Cerebellum (tissue), 4 donors: ENCODE measurements at places on chromosomes 3 and 15. TPM values are rescaled to one million over a fixed set of nuclear protein-coding genes. Genes with fewer than 3 reads are reported as not detected.

ULK3 gene
- 38.7 TPM for total RNA-seq

PHLDB2 gene
- 9.1 TPM for total RNA-seq

DPPA2 gene
- total RNA-seq: not detected

HTR3E gene
- total RNA-seq: not detected

HRG gene
- not detected for total RNA-seq

CCDC32 gene
- 15.2 TPM for total RNA-seq

DTX3L gene
- total RNA-seq: 4.4 TPM

TXNRD3 gene
- total RNA-seq: 13.2 TPM

POPDC2 gene
- 1.7 TPM for total RNA-seq

GOLGA8T gene
- total RNA-seq: 0.64 TPM

DNA sequence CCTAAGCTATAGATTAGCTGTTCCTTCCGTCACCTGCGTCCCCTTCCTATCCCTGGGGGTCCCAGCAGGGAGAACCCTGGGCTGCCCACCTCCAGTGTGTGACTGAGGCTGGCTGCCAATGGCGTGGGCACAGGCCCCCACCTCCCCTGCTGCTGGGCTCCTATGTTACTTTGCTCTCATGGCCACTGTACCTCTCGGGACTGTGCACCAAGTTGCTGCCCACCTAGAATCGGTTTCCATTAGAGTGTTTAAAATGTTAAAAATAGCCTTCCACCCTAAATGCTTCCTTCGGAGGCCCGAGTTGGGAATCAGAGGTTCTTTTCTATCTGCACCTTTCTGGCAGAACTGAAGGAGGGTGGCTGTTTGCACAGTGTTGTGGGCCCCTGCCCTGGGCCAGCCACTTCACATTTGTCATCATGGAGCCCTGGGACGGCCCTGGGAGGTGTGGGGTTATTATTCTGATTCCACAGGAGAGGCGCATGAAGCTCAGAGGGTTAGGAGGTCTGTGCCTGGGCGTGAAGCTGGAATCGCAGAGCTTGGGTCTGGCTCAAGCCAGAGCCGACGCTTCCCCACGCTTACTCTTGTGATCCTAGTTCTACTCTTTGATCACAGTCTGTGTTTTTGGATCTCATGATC lies 29.1 kb downstream of the IRAK2 start:
- no peak for DNase-seq

- peak; percentile 1 for DNase-seq
These were observed 99.7 kb downstream of the RARB start for GRCh38 chr3:25527801-25528200.

- no peak for DNase-seq
These were observed 235.4 kb downstream of the FOXP1 start for GRCh38 chr3:71348001-71348632.

DNA sequence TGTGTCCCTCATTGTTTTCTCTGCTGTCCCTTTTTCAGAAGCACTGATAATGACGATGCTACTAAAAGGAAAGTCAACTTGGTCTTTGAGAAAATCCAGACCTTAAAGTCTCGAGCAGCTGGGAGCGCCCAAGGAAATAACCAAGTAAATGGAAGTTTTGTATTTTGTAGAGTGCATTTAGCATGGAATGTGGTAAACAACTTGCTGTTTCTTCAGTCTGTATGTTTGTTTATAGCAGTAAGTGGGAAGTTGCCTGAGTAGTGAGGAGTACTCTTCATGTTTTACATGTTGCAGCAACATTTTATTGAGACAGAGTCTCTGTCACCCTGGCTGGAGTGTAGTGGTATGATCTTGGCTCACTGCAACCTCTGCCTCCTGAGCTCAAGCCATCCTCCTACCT lies 66.0 kb downstream of the CGNL1 start:
- no peak for DNase-seq

- no peak for DNase-seq
These were observed 36.9 kb downstream of the ATP13A3 start for GRCh38 chr3:194449913-194450312.

- DNase-seq: no peak
These were observed 86.1 kb downstream of the ATP10A start for GRCh38 chr15:25777037-25777436.

DNA sequence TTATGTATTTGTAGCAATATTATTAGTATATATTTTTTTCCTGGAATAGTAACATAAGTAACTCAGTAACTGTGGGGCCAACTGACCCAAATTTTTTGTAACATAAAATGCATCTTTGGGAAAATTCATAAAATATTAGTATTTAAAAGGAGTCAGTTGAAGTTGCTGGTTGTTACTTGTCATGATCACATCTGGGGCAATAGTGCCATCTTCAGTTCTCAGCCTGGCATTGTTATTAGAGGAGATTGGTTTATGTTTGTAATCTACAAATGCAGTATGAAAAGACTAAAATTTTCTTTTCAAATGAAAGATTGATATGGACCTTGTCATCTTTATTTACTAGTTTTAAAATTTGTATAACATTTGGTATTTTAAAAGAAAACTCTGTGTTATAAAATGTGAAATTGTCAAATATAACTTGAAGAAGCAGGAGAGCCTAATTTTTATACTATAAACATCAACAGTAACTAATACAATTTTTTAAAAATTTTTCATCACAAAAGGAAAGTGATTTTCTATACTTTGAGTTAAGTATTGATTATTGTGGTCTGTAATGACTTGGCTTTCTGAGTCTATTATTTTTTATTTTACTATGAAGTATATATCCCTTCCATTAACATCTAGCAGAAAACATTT lies 38.8 kb upstream of the MLF1 start:
- DNase-seq: peak; percentile 4

DNA sequence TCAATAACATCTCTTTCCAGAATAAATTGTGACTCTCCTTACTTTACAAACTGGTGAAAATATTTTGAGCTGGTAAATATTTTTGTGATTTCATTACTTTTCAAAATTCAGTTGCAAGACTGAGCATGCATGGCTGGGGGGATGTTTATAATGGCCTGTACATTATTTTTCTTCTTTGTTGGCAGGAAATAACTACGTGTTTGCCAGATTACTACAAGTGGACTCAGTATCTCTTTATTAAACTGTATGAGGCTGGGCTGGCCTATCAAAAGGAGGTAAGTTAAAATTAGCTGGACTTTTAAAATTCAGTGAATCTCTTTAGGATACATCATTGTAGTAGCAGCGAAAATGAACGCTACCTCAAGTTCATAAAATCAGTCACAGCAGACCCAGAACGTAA lies 58.3 kb downstream of the LARS2 start:
- DNase-seq: no peak

DNA sequence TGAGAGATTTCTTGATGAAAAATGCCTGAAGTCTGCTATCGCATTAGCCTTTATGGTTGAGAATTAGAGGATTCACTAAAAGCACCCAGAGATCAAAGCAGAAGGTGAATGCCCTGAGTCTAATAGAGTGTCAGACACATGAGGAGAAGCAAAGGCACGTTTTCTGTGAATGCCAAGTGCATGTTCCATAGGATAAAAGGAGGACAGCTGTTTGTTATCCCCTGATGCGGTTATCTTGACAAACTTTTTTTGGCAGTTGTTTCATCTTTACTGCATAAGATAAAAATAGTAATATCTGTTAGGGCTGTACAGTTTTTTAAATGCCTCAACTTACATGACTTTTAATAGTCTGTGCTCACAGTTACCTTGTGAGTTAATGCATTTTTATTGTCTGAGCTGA lies 65.3 kb upstream of the CD96 start:
- DNase-seq: no peak

DNA sequence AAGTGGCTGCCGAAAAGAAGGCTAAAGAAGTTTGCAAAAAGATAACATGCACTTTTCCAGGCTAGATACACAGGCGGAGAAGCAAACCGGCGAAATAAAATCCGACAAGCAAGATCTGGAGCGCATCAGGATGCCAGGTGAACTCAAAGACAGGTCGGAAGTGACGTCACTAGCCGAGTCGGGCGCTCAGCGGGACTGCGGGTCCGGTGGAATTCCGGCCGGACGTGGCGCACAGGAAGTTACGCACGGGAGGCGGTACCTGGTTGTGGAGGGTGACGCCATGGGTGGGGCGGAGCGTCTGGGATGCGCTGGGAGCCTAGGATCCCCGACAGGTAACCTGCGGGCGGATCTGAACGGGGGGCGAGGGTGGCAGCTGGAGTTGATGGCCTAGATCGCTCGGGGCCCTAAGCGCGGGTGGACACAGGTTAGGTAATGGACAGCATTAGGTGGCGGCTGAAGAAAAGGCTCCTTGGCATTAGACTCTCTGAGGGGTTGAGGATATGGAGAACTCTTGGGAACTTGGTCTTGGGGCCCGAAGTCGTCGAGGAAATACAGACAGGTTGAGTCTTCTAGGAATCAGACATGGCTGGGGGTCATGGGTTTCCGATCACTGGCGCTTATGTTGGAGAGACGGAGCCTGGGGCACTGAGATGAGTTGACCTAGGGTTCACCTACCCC lies 29.0 kb upstream of the EHHADH start:
- DNase-seq: peak; percentile 97

DNA sequence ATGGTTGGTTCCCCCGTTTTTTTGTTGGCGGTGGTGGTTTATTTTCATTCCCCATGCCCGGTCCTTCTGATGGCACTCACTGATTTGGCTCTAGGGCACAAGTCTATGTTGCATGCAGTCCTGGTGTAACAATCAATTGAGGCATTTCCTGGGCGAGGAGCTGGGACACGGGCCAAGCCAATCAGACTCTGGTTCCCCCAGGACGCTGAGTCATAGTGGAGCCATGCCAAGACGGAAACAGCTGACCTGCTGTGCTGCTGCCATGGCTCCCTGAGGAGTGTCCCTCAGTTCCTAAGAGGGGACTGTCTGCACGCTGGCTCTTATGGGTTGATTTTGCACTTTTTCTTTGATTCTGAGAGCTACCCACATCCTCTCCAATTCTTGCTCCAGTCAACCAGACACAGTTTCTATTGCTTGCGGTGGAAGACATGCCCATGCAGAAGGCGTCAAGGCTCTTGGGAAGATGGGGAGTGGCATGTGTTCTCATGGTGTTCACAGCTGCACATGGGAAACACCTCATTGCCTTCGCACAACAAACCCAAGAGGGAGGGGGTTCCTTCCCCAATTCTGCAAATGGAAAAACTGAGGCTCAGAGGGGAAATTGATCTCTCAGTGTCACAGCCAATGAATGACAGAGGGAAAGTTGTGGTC lies 28.3 kb upstream of the ALDH1L1 start:
- no peak for DNase-seq
